ENCODE measurements at places on chromosomes 4 and X. TPM values are rescaled to one million over a fixed set of nuclear protein-coding genes. Genes with fewer than 3 reads are reported as not detected.

Gene F9
- not detected for total RNA-seq

Gene RNF175
- total RNA-seq, result 0.46 TPM

Gene RIBC1
- total RNA-seq, result 0.15 TPM

Gene ASB12
- not detected for total RNA-seq

Gene PUDP
- 9.7 TPM for total RNA-seq
